ENCODE measurements at places on chromosomes 3 and 15.

- no peak for DNase-seq
Observed at GRCh38 chr3:197371591-197372046, 73.2 kb upstream of the DLG1 start.

DNA sequence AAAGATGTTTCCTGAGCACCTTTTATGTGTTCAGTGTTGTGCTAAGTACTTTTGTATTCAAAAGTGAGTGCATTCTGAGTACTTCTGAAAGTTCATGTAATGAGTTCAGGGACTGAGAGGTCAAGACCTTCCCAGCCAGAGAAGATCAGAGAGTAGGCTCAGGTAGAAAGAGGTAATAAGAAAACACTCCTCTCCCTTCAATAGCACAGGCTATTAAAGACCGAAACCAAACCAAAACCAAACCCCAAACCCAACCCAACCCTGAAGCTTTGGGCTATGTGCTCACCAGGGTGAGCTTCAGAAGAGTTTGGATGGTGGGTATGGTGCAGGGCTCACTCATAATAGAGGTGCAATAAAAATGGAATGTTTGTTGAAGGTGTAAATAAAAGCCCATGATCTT lies 76.7 kb upstream of the FAM3D start:
- DNase-seq: no peak

- no peak for DNase-seq
Observed at GRCh38 chr3:111751961-111752360, 107.1 kb upstream of the PHLDB2 start.

- DNase-seq: no peak
Observed at GRCh38 chr3:128210711-128211110, 57.4 kb downstream of the EEFSEC start.

DNA sequence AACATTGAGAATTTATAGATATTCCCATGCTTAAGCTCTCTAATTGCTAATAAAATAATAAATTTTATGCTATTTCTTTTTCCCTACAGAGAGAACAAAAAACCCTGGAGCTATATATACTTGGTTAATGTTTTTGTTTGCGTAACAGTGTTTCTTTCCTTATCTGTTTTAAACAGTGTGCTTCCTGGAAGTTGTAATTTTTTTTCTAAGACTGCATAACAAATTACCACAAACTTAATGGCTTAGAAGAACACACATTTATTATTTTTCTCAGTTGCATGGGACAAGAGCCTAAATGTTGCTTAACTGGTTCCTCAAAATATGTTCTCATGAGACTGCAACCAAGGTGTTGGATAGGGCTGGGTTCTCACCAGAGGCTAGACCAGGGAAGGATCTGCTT lies 49.7 kb upstream of the DPH6 start:
- no peak for DNase-seq

DNA sequence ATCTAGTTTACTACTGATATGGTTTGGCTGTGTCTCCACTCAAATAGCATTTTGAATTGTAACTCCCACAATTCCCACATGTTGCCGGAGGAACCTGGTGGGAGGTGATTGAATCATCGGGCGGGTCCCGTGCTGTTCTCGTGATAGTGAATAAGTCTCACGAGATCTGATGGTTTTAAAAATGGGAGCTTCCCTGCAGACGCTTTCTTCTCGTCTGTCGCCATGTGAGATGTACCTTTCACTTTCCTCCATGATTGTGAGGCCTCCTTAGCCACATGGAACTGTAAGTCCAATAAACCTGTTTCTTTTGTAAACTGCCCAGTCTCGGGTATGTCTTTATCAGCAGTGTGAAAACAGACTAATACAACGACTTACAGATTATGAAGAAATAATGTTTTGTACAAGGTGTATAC lies 35.6 kb upstream of the PYDC2 start:
- no peak for DNase-seq

GRCh38 chr3:105458518-105459215 lies 92.0 kb downstream of the ALCAM start:
- DNase-seq: no peak

GRCh38 chr3:58429657-58430056 lies 4.0 kb downstream of the PDHB start:
- DNase-seq: no peak

DNA sequence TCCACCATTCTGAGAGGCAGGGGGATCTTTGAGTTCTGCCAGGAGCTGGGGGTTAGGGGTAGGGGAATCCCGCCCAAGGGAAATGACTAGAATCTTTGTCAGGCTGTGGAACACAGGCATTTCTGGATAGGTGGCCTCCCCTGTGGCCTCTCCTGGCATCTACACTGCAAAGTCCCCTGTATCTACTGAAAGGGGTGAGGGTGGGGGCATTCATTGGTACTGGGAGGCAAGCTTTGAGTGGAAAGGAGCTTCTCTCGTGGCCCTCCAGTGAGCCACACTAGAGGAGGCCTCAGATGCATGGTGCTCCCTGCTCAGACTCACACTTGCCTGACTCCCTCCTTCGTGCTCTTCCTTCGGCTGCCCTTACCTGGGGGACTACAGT lies 59.9 kb downstream of the CCNL1 start:
- DNase-seq: no peak

DNA sequence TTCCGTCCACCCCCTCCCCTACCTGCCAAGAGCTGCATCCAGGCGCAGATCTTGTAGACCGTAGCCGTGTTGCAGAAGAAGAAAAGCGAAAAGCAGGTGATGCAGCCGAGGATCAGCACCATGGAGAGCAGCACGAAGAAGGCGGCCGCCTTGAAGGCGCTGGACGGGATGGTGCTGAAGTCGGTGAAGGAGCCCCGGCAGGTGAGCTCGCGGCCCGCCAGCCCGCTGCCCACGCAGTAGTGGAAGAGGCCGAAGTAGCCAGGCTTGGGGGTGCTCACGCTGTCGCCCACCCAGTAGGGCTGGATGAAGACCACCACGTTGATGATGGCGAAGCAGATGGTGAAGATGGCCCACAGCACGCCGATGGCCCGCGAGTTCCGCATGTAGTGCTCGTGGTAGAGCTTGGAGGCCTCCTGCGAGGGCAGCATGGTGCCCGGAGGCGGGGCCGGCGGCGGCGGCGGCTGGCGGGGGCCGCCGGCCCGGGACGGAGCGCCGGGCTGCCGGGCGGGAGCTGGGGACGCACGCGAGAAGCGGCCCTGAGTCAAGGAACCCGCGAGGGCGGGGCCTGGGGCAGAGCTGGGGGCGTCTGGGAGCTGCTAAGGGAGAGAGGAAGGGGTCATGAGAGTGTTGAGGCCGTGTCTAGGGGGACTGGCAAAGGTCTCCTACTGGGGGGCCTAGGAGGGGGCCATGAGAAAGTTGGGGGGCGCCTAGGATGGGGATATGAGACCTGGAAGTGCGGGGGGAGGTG lies 1.2 kb downstream of the LHFPL4 start:
- no peak for DNase-seq

GRCh38 chr3:65811892-65812291 lies 226.8 kb downstream of the MAGI1 start:
- no peak for DNase-seq

DNA sequence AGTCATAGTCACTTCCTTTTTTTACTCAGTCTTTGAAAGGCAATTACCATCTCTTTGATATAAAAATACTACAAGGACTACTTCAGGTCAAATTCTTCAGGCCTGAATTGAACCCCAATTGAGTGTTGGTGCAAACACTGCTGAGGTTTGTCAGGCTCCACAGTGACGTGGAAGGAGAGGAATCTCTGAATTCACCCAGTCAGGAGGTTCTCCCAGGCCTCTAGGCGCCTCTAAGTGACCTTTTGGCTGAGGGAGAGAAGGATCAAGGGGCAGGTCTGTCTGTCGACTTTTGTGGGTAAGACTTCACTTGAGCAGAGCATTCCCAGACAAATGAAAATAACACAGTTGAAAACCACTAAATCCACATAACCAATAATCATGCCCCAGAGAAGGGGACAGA lies 227.6 kb upstream of the CHRNA7 start:
- DNase-seq: no peak

DNA sequence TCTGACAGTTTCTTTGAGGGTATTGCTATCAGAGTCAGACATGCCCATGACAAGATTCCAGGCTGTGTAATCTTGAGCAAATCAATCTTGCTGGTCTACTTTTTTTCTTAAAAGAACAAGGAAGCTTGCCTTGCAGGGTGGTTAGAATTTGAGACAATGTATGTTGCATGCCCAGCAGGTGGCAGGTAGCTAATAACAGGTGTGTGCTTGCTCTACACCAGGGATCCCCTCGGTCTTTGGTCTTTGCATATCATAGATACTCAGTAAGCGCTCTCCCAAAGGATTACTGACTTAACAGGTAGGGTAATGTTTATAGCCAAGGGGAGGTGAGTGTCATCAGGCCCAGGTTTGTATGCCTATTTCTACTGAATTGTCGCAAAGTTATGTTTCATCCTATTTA lies 37.3 kb downstream of the CACNA1D start:
- DNase-seq: no peak

DNA sequence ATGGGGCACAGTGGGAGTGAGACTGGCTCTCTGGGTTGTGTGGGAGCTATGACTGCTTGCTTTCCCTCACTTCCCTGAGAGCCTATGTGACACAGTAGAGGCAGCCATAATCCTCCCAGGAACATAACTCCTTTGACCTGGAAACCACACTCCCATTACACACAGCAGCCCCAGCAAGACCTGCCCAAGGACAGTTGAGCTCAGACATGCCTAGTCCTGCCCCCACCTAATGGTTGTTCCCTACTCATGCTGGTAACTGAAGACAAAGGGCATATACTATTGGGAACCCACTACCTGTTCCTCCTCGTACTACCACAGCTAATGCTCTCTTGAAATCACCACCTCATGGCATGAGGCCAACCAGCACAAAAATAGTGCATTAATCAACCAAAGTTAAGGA lies 550.4 kb upstream of the ARPP21 start:
- no peak for DNase-seq

DNA sequence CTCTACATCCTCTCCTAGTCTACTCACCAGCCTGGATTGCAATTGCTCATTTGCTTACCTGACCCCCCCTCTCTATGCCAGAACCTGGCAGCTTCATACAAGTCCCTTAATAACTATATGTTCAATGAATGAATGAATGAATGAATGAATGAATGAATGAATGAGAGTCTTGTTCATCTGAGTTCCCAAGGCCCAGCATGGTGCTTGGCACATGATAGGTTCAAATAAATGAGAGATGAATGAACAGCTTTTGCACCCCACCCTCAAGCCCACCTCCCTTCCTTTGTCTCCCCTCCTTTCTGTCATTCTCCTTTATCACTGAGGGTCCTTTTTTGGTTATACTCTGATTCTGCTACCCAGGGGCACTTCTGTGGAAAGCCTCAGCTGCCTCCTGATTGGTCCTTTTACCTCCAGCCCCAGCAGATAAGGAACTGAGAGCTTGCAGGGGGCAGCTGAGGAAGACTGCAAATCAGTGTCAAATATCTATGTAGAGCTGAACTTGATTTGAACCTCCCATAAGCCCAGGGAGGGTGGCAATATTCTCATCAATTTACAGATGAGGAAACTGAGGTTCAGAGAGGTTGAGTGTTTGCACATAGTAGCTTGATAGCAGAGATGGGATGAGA lies 54.1 kb upstream of the CHRNB4 start:
- DNase-seq: no peak

- DNase-seq: no peak
Observed at GRCh38 chr3:70749122-70749521, 436.7 kb upstream of the MDFIC2 start.

- no peak for DNase-seq
Observed at GRCh38 chr3:126517986-126518778, 609 bp upstream of the UROC1 start.

DNA sequence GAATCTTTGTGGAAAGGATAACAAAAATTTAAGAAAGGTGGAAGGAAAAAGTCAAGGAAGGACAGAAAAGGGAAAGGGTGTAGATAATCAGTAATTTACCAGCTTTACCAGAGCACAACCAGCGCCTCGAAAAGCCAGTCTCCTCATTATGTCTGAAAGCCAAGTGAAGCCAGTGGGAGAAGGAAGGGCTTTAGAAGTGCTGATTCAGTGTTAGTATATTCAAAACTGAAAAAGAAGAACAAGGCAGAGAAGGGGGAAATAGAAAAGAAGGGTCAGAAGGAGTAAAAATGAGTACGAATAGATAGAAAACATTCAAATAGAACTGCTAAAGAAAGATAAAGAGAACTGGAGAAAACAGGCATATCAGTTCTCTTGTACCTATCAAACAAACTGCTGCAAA lies 4.1 kb downstream of the PBRM1 start:
- DNase-seq: no peak

DNA sequence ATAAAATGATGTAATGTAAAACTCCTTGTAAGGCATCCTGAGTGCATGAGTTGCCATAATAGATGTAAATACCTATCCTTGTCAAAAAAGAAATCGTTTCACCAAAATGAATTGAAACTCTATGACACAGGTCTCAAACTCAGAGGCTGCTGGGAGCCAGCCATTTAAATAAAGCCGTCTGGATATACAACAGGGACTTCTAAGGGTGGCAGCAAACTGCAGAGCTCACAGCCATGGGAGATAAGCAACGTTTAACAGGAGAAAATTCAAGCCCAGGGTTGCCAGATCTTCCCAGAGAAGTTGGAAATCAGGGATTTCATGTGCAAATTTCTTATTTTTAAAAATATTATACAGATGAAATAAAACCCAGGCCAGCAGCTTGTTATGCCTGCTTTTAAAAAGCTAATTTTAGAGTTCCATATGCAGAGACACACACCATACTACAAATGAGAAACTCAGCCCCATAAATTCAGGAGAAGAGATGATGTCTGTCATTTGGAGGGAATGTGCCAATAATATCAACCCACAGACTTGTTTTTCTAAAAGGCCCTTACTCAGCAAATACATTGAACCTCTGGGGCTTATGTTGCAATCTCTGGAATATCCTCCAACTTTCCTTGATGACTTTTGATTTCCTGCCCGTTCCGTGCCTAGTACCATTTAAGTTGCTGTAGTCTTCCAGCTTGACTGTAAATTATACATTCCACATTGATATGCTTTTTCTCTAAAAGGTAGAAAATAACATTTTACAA lies 75.6 kb downstream of the AQP9 start:
- no peak for DNase-seq

- no peak for DNase-seq
Observed at GRCh38 chr3:141308588-141309218, 59.6 kb upstream of the ZBTB38 start.

- no peak for DNase-seq
Observed at GRCh38 chr3:63370094-63370493, 92.0 kb downstream of the SYNPR start.

- no peak for DNase-seq
Observed at GRCh38 chr3:194880940-194881925, 195.6 kb downstream of the FAM43A start.

DNA sequence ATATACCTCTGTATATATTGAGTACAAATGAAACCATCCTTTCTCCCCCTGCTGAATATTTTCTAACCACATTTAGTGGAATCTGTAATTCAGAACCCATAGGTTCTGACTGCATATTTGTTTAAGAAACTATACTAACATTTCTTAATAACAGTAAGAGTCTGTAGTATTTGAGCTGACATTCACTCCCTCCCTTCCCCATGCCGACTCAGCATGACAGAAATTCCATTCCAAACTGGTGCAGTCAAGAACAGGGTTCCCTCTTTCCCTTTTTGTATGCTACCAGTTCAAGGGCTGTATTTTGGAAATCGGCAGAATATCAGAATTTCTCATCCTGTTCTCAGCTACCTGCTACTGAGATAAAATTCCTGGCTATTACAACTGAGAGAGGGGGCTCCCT lies 796.6 kb upstream of the DPPA4 start:
- DNase-seq: no peak

- DNase-seq: no peak
Observed at GRCh38 chr15:43872416-43873020, 45.7 kb downstream of the WDR76 start.

GRCh38 chr15:78103406-78104118 lies 11.2 kb downstream of the SH2D7 start:
- no peak for DNase-seq

Measured in activated naive CD4-positive, alpha-beta T cell (primary cell).